ENCODE measurements at places on chromosomes 12 and 14.
A peak's percentile ranks its signal among the peaks of the same experiment; 100 is the strongest.

GRCh38 chr14:75495399-75495798 lies 26.9 kb upstream of the BATF start:
- DNase-seq, result no peak

DNA sequence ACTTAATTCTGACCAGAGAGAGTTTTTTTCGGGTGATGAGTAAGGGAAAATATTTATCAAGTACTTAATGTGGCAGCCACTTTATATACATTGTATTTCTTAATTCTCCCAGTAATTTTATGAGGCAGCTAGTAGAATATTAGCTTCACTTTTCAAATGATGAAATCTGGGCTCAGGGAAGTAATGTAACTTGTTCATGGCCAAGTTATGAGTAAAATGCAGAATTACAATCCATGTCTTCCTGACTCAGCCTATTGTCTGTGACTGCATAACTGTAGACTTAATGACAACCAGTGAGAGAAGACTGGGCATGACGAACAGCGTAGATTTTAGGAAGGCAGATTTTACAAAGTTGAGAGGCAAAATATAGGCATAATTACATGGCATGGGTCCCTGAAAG lies 106.7 kb upstream of the MIS18BP1 start:
- DNase-seq, result no peak

GRCh38 chr12:31005256-31005943 lies 68.3 kb upstream of the DDX11 start:
- no peak for DNase-seq

DNA sequence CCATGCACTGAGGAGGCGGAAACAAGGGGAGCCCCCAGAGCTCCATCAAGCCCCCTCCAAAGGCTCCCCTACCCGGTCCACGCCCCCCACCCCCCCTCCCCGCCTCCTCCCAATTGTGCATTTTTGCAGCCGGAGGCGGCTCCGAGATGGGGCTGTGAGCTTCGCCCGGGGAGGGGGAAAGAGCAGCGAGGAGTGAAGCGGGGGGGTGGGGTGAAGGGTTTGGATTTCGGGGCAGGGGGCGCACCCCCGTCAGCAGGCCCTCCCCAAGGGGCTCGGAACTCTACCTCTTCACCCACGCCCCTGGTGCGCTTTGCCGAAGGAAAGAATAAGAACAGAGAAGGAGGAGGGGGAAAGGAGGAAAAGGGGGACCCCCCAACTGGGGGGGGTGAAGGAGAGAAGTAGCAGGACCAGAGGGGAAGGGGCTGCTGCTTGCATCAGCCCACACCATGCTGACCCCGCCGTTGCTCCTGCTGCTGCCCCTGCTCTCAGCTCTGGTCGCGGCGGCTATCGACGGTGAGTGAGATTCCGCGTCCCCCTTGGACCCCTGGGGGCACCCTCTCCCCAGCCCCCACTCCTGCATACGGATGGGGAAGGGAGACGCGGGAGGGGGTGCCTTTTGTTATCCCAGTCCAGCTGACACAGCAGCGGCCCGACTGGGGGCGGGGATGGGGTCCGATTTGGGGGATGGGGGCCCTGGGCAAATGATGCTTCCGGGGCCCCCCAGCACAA lies 400 bp downstream of the LRP1 start:
- no peak for DNase-seq

DNA sequence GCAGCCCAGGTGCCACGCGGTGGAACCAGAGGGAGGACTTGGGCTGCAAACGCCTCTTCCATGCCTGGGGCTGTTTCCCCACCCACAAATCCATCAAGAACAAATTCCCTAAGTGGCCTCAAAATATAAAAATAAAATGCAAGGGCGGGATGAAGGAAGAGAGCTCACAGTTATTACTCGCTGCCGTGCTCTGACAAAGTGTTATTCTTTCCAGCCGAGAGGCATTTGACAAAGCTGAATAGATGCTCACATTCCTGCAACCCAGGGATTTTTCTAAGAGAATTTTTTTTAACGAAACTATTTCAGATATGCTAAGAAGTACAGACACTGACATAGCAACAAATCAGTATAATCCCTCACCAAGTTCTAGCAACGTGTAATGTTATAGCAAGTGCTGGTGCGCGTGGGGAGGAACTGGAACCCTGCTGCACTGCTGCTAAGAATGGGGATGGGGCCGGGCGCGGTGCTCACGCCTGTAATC lies 70.7 kb downstream of the SCARB1 start:
- no peak for DNase-seq

DNA sequence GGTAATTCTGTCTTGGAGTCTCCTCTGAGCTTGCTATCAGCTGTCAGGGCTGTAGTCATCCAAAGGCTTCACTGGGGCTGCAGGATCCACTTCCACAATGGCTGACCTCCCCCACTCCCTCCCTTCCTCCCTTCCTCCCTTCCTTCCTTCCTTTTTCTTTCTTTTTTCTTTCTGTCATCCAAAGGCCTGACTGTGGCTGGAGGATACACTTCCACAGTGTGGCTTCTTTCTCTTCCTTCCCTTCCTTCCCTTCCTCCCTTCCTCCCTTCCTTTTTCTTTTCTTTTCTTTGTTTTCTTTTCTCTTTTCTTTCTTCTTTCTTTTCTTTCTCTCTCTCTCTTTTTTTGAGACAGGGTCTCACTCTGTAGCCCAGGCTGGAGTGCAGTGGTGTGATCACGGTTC lies 30.6 kb downstream of the ARF6 start:
- DNase-seq, result no peak

- no peak for DNase-seq
Observed at GRCh38 chr12:103012884-103013283, 55.4 kb downstream of the ASCL1 start.

- DNase-seq, result no peak
Observed at GRCh38 chr14:51022769-51023168, 72.1 kb downstream of the TRIM9 start.

DNA sequence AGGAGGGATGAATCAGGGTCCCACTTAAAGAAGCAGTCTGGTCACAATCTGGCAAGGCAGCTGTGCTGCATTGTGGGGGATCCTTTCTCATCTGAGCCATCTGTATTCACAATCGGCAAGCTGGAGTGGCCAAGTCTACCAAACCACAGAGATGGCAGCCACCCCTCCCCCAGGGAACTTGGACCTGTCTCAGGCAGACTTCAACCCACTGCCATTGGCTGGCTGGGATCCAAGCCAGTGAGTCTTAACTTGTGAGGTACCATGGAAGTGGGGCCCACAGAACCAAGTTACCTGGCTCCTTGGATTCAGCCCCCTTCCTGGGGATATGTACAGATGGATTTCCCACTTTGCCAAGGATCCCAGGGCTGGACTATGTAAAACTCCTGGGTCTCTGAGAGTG lies 196.8 kb downstream of the SLC16A7 start:
- no peak for DNase-seq

GRCh38 chr14:64971943-64972791 lies at the start of gene RAB15:
Gene RAB15, minus strand, starts transcription at chr14:64972336. Its CDS starts 260 bp downstream, at chr14:64972076.
- DNase-seq, result no peak

- DNase-seq, result no peak
Observed at GRCh38 chr14:95668235-95668772, 17.9 kb upstream of the TCL1B start.

DNA sequence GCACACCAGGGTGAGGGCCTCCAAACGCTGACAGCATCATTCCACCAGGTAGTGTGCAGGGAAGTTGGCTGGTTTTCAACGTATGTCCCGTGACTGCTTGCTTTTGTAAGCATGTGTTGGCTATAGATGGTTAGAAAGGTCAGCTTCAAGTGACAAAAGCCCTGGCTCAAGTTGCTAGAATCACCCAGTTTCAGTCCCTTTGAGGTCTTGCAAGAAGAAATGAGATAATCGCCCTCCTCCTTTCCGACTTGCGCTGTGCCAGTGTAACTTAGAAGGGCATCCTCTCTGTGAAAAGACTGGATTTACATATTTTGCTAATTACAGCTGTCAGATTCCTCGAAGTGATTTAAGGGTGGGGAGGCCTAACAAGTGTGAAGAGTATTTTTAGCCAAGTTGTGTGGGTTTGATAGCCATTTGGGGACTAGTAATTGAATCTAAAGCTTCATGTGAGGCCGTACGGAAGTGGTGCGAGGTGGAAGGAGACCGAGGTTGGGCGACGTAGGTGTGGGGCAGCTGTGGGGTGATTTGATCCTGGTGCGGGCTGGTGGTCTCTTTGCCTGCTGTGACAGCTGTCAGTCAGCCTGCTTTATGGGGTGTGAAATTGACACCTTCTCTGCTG lies 94.7 kb downstream of the CHST11 start:
- DNase-seq, result no peak

GRCh38 chr12:24630446-24630845 lies 318.5 kb downstream of the BCAT1 start:
- no peak for DNase-seq

- DNase-seq, result no peak
Observed at GRCh38 chr14:72616811-72617210, 277.1 kb downstream of the DPF3 start.

- no peak for DNase-seq
Observed at GRCh38 chr12:49953961-49954846, 3.7 kb downstream of the AQP2 start.

DNA sequence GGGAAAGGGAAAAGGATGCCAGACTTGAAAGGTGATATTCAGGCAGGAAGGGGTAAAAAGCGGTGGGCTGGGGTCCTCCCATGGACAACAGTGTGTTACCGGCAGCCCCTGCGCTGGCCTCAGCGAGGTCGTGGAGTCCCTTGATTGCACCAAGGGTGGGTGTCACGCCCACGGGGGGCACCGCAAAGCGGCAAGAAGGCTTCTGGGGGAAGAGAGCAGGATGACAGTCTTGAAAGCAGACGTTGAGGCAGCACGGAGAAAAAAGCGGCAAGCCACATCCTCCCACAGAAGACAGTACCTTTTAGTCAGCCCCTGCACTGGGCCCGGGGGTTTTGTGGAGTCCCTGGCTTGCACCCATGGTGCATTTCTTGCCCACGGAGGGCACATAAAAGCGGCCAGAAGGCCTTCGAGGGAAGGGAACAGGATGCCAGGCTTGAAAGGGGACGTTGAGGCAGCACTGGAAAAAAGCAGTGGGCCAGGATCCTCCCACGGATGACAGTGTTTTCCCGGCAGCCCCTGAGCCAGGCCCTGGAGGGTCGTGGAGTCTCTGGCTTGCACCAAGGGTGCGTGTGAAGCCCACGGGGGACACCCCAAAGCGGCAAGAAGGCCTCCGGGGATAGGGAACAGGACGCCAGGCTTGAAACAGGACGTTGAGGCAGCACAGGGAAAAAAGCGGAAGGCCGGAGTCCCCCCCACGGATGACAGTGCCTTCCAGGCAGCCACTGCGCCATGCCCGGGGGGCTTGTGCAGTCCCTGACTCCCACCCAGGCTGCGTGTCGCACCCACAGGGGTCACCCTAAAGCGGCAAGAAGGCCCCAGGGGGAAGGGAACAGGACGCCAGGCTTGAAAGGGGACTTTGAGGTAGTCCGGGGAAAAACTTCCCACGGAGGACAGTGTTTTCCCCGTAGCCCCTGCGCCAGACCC lies 162.2 kb upstream of the ALG10B start:
- DNase-seq, result no peak

- DNase-seq, result no peak
Observed at GRCh38 chr12:100267603-100268281, 765 bp downstream of the SCYL2 start.

- DNase-seq, result peak; percentile 86
Observed at GRCh38 chr12:39372929-39373328, 70.0 kb downstream of the KIF21A start.

DNA sequence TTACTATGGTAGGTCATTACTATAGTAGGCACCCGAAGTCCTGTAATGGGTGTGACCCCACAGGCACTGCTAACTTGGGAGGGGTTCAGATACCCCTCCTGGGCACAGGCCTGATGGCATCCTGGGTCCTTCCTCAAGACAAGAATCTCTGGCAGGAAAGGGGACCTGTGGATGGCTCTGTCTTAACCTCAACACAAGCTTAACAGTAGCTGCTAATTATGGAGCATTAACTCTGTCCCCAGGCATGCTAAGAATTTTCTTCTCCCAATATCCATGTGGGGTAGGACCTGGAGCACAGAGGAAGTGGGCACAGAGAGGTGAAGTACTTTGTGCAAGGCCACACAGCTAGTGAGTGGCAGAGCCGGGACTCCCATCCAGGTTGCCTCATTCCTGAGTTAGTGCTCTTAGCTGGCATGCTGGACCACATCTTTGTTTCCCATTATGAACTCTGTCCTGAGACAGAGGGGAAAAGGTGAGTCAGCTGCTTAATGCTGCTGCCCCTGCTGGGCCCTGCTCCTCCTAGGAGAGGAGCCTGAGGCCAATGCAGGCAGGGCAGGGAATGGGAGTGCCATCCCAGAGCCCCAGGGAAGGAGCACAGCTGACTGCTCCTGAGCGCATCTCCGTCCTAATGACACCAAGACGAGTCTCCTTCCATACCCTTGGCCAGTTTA lies 32.1 kb downstream of the GALNT16 start:
- DNase-seq, result no peak

DNA sequence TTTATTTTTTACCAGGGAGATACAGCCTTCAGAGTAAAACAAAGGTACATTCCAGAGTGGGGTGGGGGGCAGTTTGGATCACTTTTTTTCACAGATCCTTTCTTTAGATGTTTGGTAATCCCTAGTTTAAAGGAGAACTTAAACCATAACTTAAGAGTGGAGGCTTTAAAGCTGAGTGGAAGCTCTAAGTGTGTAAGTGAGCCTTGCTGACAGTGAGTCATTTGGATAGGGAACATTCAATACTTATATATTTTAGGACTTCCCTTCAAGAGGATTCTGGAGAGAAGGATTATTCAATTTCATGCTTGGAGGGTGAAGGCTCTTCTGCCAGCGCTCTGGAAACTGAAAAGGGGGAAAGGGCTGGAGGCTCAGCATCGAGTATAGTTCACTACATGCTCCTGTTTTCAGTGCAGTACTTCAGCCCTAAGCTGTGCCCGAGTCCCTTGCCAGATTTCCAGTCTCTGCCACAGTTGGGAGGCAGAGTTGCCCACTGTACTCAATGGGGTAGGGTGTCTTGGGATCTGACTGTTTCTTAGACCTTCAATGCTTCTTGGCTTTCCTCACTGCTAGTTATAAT lies 8.4 kb downstream of the PRKAG1 start:
- no peak for DNase-seq

DNA sequence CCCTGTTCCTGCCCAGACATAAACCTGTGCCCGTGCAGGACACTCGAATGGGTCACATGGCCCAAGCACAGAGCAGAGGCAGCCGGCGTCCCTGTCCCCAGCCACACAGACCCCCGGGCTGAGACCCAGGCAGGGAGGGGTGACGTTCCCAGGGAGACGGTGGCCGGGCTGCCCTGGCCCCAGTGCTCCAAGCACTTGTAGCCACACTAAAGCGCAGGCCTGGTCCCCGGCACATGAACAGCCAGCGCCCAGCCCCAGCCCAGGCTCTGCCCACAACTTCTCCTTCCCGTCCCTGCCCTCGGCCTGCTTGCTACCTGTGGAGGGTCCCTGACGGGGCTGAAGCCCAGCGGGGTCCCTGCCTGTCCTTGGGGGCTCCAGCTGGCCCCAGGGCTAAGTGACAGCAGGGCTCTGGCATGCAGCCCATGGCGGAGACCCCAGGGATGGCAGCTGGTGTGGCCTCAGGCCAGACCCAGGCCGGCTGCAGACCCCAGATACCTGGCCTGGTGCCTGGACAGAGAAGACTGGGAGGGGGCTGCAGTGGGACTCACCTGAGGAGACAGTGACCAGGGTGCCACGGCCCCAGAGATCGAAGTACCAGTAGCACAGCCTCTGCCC lies 338.4 kb downstream of the TMEM121 start:
- no peak for DNase-seq

Data from MV-4-11 (cell line).